NCI-H1105 (cell line): ENCODE measurements at places on chromosomes 6 and 20.

GRCh38 chr6:136550330-136551071 is at the start of gene MAP7:
TSS of gene MAP7 (minus strand) at chr6:136550422. CDS start at chr6:136550408, 14 bp downstream.
- DNase-seq = peak; percentile 92

- no peak for DNase-seq
Observed at GRCh38 chr6:42295677-42296076, 78.0 kb upstream of the MRPS10 start.

DNA sequence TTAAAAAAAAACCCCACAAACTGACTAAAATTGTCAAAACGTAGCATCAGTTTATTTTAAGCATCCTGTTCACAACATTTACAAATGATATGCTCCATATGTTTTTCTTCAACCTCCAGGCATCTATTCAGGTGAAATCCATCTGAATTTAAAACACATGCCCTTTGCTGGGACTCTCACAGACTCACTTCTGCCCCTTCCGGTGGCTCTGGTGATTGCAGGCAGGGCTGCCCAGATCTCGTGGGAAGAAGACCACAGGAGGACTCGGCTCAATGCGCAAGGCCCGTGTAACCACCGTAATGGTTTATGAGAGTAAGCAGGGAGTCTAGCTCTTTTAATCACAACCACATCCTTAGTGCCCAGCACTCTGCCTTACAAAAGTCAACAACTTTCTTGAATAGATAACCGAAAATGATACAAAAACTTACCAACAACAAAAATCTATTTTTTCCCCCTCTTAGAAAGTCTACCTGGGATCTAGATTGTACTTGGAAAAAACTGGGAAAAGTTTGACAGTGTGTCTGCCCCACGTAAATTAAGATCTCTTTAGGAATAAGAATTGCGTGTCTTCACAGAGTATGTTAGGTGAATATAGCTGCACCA is 139.1 kb downstream of the KIF16B start:
- no peak for DNase-seq

GRCh38 chr20:19605786-19606485 is 152.1 kb upstream of the RIN2 start:
- no peak for DNase-seq

GRCh38 chr20:24157213-24157612 is 168.6 kb upstream of the GGTLC1 start:
- no peak for DNase-seq

- no peak for DNase-seq
Observed at GRCh38 chr20:16745204-16745603, 3.0 kb upstream of the OTOR start.

DNA sequence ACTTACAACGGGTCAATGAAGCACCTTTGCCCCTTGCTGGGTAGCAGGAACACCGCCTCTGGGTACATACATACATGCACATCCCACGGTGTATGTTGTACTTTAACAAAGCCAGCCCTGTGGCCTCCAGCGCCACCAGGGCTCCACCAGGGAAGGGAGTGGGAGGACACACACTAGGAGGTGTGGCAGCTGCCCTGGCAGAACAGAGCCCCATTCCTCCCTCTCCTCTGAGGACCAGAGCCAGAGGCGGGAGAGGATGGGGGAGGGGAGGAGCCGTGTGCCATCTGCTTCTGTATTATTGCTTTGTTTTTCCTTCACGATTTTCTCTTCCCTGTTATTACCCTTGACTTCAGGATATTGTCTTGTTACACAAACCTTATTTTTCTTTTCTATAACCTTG is 105.8 kb upstream of the TRAF3IP2 start:
- peak; percentile 85 for DNase-seq

- DNase-seq = no peak
Observed at GRCh38 chr20:53495398-53496092, 98.1 kb downstream of the ZNF217 start.

- no peak for DNase-seq
Observed at GRCh38 chr6:143110996-143111395, 50.3 kb downstream of the AIG1 start.

DNA sequence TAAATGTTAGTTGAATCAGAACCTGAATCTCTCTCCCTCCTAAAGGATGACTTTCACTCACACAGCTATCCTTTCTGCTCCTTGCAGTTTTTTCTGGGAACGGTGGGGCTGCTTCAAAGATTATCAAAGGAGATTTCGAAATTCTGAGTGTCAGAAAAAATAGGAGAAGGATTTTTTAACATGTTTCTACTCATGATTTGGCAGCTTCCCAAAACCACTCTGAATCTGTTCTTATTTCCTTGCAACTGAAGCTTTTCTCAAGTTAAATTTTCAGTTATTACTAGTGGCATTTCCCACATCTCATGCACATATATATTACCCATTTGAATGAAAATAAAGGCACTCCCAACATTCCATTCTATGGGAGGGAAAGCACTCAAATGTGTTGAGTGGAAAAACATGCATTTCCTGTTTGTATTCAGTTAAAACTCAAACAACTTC is 123.6 kb downstream of the LCA5 start:
- no peak for DNase-seq

- DNase-seq = no peak
Observed at GRCh38 chr6:42366999-42367352, 84.8 kb downstream of the TRERF1 start.

DNA sequence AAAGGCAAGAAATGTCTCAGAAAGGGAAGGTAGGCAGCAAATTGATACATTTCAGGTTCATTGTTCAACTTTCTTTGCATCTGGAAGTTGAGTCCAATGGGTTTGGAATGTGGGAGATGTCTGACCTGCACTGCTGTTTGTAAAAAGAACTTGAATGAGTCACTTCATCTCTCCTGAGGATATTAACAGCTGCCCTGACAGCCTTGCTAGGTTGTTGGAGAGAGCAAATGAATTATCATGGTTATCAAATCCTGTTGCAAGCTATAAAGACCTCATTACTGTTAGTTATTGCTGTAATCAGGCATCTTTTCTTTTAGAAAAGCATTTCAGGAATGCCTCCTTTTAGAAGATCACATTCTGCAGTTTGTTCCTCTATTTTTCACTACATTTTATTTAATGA is 23.0 kb upstream of the FLRT3 start:
- DNase-seq = no peak

DNA sequence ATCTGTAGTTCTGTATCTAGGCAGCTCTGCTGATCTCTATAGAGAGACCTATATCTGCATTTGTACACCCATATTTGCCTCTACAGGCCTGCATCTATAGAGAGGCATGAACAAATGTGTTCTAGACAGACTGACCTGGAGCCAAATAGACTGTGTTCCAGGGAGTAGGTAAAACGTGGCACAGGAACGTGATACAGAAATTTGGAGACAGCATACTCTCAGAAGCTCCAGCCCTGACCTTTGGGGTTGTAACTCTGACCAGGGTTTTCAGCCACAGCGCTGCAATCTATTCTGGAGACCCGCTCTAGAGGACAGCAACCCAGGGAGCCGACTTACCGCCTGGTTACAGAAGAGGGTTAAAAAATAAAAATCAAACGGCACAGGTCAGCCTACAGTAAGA is 983 bp downstream of the RBBP9 start:
- peak; percentile 8 for DNase-seq

- DNase-seq = no peak
Observed at GRCh38 chr6:40536442-40536841, 50.7 kb downstream of the LRFN2 start.

GRCh38 chr6:32087574-32088486 is 21.3 kb downstream of the TNXB start:
- no peak for DNase-seq

DNA sequence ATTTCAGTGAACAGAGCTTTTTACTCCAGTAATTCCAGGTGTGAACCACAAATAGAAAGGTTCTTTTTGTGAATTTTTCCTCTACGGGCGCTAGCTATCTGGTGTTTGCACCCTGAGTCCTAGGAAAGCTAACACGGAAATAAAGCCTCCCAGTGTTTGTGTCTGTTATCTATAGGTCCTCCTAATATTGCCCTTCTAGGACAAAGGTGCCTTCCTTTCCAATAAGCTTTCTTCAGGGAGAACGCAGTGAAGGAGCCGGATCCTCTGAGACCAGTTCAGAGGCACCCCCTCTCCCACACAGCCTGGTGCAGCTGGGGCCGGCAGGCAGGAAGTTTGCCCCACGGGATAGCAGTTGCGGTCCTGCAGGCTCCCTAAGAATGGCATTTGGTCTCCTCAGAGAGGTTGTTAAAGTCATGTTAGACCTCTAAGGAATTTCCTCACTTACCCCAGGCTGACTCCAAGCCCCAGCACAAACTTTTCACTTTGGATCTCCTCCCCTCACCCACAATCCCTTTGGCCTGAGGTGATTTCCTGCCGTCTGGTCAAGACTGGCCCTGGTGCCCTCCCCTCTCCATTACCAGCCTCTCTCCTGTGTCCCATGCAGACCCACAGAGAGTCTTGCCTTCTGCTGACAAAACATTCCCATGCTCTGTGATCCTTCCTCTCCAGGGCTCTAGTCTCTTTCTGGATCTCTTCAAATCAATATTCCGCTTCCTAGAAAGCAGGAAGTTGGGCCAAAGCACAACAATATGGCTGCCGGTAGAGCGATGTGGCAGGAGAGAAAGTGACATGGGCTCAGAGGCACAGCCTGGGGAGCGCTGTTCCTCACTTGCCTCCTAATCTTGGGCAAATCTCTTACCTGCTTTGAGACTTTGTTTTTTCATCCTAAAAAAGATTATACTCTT is 126.0 kb downstream of the MOXD1 start:
- no peak for DNase-seq
